ENCODE measurements at places on chromosomes 11 and 22.
A peak's percentile ranks its signal among the peaks of the same experiment; 100 is the strongest.

DNA sequence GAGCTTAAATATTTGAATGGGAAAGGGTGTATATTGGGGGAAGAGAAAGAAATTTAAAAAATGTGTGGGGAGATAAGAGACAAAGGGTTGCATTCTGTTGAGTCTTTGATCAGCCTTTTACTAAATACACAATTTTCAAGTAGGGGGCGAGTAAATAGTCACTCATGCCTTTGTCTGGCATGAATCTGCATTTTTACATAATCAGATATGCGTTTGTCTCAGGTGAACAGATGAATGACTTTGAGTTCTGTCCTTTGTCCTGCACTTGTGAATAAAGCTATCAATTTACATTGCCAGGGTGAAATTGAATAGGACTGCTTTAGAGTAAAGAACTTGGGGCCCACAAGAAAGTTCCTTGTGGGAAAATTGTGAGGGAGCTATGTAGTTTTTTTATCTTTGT is 523.6 kb upstream of the LUZP2 start:
- ATAC-seq = no peak

GRCh38 chr22:29106839-29107238 is 34.0 kb downstream of the KREMEN1 start:
- ATAC-seq = no peak

GRCh38 chr11:121376130-121376529 is 76.0 kb upstream of the SORL1 start:
- ATAC-seq = no peak

GRCh38 chr11:36195496-36196354 is 93.5 kb downstream of the COMMD9 start:
- peak; percentile 90 for ATAC-seq

DNA sequence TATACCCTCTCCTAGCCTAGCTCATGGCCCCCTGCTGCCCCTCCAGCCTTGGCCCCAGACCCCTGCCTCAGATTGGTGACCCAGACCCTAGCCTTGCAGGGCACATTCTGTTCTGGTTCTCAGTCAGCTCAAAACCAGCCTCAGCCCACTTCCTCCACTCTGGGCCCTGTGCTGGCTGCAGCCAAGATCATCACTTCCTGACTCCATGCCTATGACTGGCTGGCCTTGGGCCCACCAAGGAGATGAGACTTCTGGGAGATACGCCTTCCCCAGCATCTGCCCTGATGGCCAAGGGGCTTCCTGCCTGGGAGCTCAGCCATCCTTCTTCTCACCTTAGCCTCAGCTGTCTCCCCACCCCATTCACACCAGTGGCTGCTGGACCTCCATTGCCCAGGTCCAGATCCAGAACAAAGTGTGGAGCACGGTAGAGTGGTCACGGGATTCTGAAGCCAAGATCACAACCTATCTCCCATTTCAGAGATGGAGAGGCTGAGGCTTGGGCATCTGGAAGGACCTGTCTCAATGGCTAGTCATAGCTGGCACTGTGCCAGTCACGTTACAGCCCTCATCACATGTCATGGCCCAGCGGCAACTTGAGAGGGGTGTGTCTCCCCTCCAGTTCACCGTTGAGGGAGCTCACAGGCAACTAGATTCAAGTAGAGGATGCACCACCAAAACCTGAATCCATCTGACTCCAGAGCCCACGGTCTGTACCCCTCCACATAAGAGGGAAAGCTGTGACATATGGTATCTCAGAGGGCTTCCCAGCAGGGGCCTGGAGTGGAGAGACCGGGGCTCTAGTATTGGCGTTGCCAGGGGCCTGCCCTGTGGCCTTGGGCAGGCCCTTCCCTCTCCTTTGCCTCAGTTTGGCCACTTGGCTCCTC is 43.0 kb upstream of the KLHL35 start:
- ATAC-seq = peak; percentile 28

DNA sequence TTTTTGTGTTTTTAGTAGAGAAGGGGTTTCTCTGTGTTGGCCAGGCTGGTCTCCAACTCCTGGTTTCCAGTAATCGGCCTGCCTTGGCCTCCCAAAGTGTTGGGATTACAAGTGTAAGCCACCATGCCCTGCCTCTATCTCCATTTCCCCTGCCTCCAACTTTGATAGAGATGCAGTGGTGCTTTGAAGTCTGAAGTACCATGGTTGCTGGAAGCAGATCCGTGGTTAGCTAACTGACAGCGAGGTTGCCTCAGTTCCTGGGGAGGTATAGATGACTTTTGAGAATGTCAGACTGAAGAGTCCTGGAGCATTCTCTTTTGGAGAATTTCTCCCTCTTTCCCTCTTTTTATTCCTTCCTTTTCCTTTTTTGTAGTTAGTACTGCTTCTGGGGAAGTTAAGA is 111.5 kb upstream of the RRM1 start:
- ATAC-seq = no peak

- ATAC-seq = peak; percentile 71
Measured at GRCh38 chr11:67373648-67374570, 511 bp upstream of the CLCF1 start.

DNA sequence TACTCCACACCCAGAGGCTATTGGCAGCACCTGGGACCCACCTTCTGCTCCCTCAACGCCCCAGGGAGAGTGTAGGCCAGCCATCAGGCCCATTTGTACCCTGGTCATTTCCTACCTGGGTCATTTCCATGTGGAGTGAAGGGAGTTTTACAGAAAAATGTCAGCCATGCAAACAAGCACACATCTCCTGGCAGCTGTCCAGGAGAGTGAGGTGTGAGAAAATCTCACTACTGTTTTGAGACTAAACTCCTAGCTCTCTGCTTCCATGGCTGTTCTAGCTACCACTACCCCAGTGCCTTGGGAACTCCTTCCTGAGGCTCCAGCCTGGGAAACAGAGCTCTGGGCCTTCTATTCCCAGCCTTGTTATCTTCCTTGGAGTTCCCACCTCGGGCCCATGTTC is 2.8 kb upstream of the TMPRSS13 start:
- ATAC-seq = no peak

DNA sequence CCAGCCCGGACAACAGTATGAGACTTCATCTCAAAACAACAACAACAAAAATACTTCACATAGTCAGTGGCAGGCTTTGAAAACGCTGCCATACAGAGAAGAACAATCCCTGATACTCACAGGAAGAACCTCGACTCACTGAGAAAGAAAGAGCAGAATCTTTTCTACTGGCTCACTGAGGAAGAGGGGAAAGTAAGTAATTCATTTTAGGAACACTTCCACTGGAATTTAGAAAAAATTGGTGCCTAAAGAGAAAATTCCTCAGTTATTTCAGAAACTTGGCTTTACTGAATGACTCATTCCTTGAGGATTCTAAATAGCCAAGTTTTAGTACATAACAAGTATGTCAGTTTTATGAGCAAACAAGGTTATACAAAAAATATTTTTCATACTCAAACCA is 12.3 kb downstream of the NARS2 start:
- ATAC-seq = peak; percentile 66

- ATAC-seq = no peak
Measured at GRCh38 chr11:133053124-133053776, 479.1 kb downstream of the OPCML start.

- ATAC-seq = peak; percentile 62
Measured at GRCh38 chr11:3796801-3797328, 489 bp downstream of the NUP98 start.

GRCh38 chr11:122720107-122720881 is 64.8 kb downstream of the UBASH3B start:
- ATAC-seq = no peak

GRCh38 chr22:49097966-49098365 is 729.7 kb downstream of the BRD1 start:
- no peak for ATAC-seq

DNA sequence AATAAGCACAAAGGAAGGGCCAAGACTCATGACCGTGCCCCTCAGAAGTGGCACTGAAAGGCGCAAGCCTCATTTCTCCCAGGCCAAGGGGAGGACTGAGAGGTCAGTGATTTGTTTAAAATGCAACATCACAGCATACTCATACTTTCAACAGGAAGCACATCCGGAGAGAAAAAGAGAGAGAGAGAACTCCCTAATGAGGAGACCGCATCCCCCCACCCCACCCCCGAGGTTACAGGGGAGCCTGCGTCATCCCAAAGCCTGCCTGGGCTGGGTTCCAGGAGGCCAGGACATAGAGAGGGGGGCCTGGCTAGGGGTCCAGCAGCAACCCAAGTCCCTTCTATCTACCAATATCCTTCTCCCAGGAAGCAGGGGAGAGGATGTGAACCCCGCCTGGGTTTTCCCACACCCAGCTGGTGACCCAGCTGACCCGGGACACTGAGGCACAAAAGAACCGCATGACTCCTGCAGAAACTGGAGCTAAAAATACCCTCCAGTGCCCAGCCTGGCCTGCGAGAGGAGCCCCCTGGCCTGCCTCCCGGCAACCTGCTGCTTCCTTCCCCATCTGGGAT is 3.8 kb downstream of the CSNK1E start:
- peak; percentile 11 for ATAC-seq

GRCh38 chr11:45110562-45110961 is 35.9 kb upstream of the PRDM11 start:
- peak; percentile 87 for ATAC-seq

- ATAC-seq = no peak
Measured at GRCh38 chr22:20973634-20974286, 6.7 kb downstream of the AIFM3 start.

DNA sequence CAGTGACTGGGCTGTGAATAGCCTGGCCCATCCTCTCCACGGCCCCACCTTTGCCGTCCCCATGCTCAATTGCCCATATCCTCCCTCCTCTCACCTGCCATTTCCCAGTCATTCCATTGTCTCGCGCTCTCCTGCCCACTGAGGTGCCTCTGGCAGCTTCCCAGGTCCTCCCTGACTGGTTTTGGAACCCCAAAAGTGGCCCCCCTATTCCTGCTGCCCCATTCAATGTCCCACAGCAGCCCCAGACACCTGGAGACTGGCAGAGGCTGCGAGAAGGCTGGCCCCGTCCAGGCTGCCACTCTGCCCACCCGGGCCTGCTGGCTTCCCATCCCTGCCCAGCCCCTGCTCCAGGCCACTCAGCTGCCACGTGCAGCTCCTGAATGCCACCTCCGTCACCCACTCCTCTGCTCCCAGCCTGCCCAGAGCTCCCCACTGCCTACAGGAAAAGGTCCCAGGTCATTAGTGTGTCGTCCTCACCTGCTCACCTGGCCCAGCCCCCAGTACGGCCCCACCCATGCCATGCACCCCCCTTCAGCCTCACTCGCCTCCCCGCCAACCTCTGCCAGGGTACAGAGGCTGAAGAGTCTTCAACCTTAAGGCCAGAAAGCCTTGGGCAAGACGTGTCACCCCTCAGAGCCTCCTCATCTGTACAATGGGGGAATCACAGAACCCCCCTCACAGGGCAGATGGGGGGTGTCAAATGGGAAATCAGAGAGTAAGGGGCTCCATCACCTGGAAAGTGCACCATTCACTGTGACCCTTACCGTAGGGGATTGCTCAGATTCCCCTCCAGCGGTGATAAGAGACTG is 37.5 kb downstream of the KCNJ4 start:
- no peak for ATAC-seq

DNA sequence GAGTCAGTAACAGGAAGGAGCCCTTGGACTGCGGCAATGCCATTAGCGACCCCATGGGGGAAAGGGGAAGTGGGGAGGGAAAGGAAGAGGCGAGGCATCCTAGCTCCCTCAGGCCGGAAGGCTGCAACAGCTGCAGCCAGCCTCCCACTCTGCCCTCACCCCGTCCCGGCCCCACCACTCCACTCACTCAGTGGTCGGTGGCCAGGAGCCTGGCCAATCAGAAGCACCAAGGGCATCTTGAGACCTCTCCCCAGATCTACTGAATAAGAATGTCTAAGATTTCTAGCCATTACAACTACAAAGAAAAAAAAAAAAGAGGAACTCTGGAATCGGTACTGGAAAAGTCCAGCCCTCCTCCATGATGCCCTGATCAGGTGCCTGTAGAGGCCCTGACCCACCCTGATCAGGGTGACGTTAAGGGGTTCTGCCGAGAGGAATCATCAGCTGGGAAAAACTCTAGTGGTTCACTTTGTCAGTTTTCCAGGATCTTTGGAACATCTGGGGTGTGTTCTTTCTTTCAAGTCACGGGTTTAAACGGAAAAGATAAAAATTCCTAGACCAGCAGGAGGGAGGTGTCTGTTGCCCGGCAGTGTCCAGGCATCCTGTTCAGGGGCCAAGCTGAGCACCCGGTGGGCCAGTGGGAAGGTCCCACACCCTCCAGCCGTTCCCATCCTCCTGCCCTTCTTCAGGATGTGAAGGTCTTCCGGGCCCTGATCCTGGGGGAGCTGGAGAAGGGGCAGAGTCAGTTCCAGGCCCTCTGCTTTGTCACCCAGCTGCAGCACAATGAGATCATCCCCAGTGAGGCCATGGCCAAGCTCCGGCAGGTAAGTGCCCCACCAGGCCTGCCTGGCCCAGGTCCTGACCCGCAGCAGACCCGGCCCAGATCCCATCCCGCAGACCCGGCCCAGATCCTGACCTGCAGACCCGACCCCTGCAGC is 14.4 kb downstream of the OAF start:
- ATAC-seq = no peak

DNA sequence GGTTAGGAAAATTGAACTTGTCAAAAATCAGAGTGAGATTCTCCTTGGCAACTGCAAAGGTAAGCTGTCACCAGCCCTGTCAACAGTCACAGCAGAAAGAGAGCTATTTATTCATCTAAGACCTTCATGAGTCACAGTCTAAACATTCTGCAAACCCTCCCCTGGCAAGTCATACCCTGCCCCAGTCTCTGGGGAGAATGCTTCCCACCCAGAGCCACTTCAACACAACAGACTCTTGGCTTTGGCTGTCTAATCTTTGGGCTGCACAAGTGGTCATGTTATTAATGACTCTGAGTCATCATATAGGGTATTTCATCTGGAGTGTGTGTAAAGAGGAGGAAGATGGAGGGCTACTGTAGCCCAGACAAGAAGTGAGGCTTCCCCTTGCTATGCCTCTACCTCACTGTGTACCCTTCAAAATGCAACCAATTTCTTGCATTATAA is 153.4 kb downstream of the CCDC34 start:
- peak; percentile 82 for ATAC-seq

- no peak for ATAC-seq
Measured at GRCh38 chr11:86192519-86193257, 51.9 kb upstream of the EED start.

DNA sequence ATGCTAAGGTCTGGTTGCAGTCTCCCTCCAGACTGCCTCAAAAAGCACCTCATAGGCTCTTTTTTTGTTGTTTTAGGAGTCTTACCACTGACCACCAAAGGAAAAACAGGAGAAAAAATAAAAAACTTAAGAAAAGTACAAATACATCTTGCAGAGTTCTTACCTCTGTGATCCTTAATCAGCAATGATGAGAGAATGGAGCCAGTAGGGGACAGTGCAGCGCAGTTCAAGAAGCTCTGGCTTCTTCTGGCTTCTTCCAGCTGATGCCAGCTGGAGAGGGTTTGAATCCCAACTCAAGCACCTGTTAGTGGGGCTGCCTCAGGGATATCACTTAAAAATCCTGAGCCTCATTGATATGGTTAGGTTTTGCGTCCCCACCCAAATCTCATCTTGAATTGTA is 223.3 kb upstream of the ISX start:
- ATAC-seq = no peak

DNA sequence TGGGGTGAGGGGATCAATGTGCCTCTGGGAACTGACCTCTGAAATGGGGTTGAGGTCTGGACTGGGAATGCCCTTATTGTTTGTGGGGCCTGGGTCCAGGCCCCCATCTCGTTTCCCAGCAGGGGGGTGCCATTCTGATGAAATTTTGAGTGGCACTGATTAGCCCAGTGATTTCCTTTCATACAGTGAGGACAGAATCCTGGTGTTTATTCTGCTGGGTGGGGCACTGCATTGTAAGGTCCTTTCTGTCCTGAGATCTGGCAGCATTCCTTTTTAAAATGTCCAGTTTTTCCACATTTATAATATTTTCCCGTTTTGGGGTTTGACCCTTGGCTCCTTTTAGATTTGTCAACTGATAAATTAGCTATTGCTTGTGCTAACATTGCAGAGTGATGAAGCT is 27.1 kb downstream of the OR10A6 start:
- no peak for ATAC-seq

- no peak for ATAC-seq
Measured at GRCh38 chr11:71530602-71531001, 3.5 kb downstream of the KRTAP5-7 start.
